ENCODE measurements at places on chromosomes 1 and 21. TPM values are rescaled to one million over a fixed set of nuclear protein-coding genes. Genes with fewer than 3 reads are reported as not detected.

DNA sequence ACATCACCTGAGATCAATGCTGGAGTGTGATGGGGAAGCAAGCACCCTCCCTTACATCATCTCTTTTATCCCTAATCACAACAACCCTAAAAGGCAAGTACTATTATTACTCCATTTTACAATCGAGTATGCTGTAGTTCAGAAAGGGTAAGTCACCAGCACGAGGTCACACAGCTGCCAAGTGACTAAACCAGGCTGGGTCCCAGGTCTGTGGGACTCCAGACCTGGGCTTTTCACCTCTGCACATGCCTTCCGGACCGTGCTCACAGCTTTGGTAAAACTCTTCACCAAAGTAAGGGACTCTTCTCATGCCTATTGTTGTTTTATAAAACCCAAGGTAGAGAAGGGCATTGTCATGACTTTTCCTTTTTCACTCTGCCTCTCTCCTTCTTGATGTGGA, 130.9 kb downstream of the DMRTB1 start:
- DNase-seq: no peak

- DNase-seq: no peak
Measured at GRCh38 chr1:112688781-112689193, 14.3 kb downstream of the MOV10 start.

GRCh38 chr1:103243481-103243880, 135.2 kb upstream of the COL11A1 start:
- DNase-seq: no peak

DNA sequence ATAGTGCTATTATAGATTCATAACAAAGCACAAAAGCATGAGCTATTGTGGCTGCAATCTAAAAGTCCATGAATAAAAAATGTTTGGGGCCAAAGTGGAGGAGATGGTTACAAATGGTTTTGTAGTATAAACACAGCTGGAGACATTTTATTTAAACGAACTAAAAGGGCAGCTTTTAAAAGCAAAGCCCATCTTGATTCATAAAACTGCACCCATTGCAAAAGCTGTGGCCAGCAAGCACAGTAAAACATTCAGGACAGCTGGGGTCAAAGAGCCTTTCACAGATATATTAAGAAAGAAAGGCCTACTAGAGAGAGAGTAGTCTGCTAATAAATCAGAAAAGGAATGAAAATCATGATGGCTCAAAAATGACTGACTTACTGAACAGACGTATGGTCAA, 520.8 kb downstream of the NUF2 start:
- no peak for DNase-seq

- no peak for DNase-seq
Measured at GRCh38 chr21:42706765-42707164, 53.3 kb downstream of the PDE9A start.

GRCh38 chr1:8416881-8417280, 99.0 kb downstream of the SLC45A1 start:
- DNase-seq: no peak

The NUP133 gene
- total RNA-seq: 46.0 TPM

The ZBTB8B gene
- not detected for total RNA-seq

All from activated CD4-positive, alpha-beta T cell treated with anti-CD3 and anti-CD28 coated beads, Interleukin-2, amount 10 ng/mL, durations not matched to agents 7 days and 5 days (primary cell).